Naive thymus-derived CD8-positive, alpha-beta T cell (primary cell): ENCODE measurements at places on chromosomes 13 and 19. TPM values are rescaled to one million over a fixed set of nuclear protein-coding genes. Genes with fewer than 3 reads are reported as not detected.

DNA sequence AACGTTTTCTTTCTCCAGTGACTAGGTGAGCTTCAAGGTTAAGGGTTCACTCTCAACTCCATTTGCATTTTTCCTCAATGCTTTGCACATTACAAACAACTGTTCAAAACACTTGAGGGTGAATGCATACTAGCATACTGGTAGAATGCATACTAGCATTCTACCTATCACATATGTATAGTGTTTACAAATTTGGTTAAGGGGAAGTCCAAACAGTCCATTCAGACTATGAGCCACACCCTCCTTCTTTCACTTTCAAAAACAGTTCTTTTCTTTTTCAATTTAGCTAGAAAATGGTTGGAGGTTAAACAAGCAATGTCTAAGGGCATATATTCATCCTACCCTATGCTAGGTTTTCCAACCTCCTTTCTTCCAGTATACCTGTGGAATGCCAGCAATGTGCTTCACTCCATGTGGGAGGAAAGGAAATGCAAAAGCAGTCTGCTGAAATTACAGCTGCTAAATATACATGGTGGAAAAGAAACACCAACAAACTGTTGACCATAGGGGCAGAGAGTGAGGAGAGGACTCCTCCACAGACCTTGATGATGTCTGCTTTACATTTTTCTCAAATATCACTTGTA is 102.6 kb downstream of the DOCK9 start:
- H3K4me1 ChIP-seq: peaks cover 17% of the 10 kb centered on the region
- H3K27ac ChIP-seq: no peak overlapping the region
- H3K36me3 ChIP-seq: peaks cover 96% of the 10 kb centered on the region
- H3K4me3 ChIP-seq: no peak overlapping the region
- no peaks in the 10 kb centered on the region for H3K27me3 ChIP-seq

GRCh38 chr13:74743992-74744391 is 609.8 kb upstream of the KLF12 start:
- no peaks in the 10 kb centered on the region for H3K4me1 ChIP-seq
- H3K4me3 ChIP-seq: no peak overlapping the region
- H3K27ac ChIP-seq: no peak overlapping the region
- DNase-seq: no peak
- H3K27me3 ChIP-seq: peaks cover 2% of the 10 kb centered on the region

GRCh38 chr19:36837176-36837905 is 846 bp downstream of the ZNF790 start:
- no peak overlapping the region for H3K27ac ChIP-seq
- H3K27me3 ChIP-seq: no peaks in the 10 kb centered on the region
- H3K4me3 ChIP-seq: no peak overlapping the region
- no peak for DNase-seq

DNA sequence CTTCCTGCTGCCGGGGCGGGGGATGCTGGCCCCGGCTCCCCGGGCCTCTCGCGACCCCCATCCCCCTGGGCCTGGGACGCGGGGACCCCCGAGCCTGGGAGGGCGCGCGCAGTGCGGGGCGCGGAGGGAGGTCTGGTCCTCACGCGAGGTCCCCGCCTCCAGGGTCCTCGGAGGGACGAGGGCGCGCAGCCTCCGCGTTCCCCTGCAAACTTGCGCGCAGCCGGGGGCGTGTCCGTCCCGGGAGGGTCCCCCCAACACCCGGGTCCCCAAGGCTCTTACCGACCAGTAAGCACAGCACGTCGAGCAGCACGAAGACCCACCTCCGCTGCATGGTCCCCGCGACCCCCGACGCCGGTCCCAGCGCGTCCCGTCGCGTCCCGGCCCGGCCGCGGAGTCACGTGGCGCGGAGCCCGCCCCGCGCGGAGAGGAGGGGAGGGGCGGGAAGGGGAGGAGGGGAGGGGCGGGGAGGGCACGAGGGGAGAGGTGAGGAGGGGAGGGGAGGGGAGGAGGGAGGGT is at the start of gene PLPP2:
PLPP2 (minus strand) TSS at position 398 of the 516 bp plus-strand sequence; CDS start at position 331, 67 bp downstream.
- H3K27ac ChIP-seq: no peak within 1 kb of the TSS
- DNase-seq: no peak
- peaks cover 17% of the 10 kb centered on the region for H3K4me1 ChIP-seq
- peaks cover 64% of the 10 kb centered on the region for H3K27me3 ChIP-seq
- H3K4me3 ChIP-seq: peak within 1 kb of the TSS; percentile 53

The THSD1 gene
- total RNA-seq: 0.60 TPM

The LMTK3 gene
- 21.5 TPM for total RNA-seq

The PRODH2 gene
- not detected for total RNA-seq

GRCh38 chr13:29487466-29488454 is 107.7 kb downstream of the SLC7A1 start:
- DNase-seq: no peak
- H3K4me3 ChIP-seq: no peak overlapping the region
- H3K36me3 ChIP-seq: no peaks in the 10 kb centered on the region
- H3K27ac ChIP-seq: no peak overlapping the region
- no peaks in the 10 kb centered on the region for H3K27me3 ChIP-seq

DNA sequence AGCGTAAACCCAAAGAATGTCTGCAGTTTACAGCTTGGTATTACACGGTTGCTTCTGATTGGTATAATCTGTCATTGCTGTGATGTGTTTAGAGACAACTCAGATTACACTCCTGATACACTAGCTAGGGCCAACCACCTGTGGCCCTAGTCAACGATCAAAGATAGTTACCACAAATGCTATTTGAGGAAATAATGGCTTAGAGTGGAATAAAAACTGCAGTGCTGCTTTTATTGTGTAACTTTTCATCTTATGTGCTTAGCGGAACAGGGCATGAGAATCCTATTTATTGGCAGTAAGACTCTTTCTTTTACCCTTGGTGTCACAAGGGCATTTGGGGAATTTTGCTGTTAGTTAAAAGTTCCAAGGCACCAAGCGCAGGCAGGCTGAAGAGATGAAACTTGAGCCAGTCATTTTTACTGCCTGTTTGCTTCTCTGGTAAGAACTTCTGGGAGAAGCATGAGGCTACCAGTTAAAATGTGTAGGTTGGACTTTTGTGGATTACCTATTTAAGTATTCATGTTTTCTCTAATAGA is 363.3 kb downstream of the KCNRG start:
- no peak for DNase-seq
- no peak overlapping the region for H3K27ac ChIP-seq
- H3K4me3 ChIP-seq: no peak overlapping the region
- peaks cover 19% of the 10 kb centered on the region for H3K36me3 ChIP-seq

The WTIP gene
- total RNA-seq: 0.29 TPM

DNA sequence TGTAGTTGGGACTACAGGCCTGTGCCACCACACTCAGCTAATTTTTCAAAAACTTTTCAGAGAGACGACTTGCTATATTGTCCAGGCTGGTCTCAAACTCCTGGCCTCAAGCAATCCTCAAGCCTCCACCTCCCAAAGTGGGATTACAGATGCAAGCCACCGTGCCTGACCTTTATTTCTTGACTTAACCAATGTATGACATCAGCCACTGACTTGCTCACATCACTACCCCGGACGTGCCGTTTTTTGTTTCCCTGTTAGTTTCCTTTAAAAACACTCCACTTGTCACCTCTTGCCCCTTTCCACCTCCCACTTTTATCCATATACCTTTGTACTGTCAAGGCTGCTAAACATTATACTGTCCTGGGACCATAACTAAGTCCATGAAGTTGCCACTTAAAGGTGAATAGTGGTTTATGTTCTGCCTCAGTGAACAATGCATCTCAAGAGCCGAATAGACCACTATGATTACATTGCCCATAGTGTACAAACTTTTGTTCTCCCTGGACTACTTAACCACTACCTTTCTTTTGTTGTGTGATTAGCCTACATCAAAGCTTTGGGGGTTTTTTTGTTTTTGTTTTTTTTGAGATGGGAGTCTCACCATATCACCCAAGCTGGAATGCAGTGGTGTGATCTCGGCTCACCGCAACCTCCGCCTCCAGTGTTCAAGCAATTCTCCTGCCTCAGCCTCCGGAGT is 2.3 kb upstream of the EPHX3 start:
- H3K27me3 ChIP-seq: peaks cover 4% of the 10 kb centered on the region
- H3K4me1 ChIP-seq: peaks cover 10% of the 10 kb centered on the region
- no peak for DNase-seq
- H3K4me3 ChIP-seq: peak overlapping the region; percentile 74
- H3K36me3 ChIP-seq: peaks cover 43% of the 10 kb centered on the region
- no peak overlapping the region for H3K27ac ChIP-seq

- DNase-seq: no peak
- no peak overlapping the region for H3K27ac ChIP-seq
- no peaks in the 10 kb centered on the region for H3K27me3 ChIP-seq
- H3K36me3 ChIP-seq: peaks cover 11% of the 10 kb centered on the region
- H3K4me3 ChIP-seq: no peak overlapping the region
These were observed 437.0 kb downstream of the KLF12 start for GRCh38 chr13:73697166-73697565.

DNA sequence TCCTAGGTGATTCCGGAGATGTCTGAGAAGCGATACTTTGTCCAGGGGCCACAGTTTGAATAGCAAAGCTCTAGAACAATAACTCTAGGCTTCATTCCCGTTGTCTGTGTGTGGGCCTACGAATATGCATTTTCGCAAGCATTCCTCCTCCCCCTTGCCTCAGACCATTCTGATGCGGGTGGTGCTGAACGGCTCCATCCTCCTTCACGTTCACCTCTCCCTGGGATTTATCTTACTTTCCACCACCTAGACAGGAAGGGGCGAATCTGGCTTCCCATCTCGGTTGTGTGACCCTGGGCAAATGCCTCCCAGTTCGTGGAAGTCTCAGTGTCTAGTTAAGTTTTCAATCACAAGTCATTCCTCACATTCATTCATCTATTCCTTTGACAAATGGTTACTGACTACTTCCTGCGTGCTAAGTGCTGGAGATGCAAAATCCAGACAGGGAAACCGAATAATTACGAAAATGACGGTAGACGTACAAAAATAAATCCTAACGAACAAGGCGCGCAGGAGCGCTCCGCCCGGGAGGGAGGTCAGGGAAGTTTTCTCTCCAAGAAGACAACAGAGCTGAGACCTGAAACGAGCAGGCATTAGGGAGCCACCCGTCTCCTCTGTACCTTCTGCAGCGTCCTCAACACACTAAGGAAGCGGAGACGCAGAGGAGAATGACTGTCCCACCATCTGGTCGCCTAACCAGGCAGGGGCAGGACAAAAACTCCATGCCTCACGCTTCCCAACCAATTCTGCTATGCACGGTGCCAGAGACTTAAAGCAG is 1.3 kb upstream of the CNOT3 start:
- no peak for DNase-seq
- H3K4me1 ChIP-seq: peaks cover 44% of the 10 kb centered on the region
- H3K27me3 ChIP-seq: no peaks in the 10 kb centered on the region
- H3K36me3 ChIP-seq: peaks cover 2% of the 10 kb centered on the region

The POSTN gene
- total RNA-seq: not detected
